CD8-positive, alpha-beta T cell (primary cell): ENCODE measurements at places on chromosomes 3 and 15.

DNA sequence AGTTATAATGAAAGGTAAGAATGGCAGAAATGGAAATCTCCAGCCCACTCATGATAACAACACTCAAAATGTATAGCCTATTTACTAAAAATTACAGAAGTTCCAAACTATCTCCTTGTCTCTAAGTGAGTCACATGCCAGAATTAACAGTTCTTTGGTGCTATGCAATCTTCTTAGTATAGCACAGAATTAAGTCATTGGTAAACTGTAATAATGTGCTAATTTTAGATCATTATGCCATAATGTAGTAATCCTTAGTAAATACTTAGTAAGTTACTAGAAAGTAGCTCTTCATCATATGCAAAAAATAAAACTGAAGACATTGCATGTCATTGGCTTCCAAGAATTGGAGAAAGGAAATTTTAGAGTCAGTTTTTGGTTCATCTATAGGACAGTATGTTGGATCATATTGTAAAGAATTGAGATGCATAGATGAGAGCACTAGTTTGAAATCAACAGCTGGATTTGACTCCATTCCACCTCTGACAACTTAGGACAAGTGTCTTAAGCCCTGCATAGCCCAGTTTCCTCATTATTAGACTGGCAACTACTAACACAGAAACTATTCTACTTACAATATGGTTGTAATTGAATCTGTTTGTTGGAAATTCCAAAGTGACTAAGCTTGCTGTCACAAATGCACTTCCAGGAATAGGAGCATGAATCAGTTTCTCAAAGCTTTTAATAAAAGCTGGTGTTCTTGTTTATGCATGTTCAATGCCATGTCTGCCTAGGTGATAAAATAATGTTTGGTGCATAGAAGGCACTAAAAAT lies 40.1 kb upstream of the CD47 start:
- DNase-seq: no peak

DNA sequence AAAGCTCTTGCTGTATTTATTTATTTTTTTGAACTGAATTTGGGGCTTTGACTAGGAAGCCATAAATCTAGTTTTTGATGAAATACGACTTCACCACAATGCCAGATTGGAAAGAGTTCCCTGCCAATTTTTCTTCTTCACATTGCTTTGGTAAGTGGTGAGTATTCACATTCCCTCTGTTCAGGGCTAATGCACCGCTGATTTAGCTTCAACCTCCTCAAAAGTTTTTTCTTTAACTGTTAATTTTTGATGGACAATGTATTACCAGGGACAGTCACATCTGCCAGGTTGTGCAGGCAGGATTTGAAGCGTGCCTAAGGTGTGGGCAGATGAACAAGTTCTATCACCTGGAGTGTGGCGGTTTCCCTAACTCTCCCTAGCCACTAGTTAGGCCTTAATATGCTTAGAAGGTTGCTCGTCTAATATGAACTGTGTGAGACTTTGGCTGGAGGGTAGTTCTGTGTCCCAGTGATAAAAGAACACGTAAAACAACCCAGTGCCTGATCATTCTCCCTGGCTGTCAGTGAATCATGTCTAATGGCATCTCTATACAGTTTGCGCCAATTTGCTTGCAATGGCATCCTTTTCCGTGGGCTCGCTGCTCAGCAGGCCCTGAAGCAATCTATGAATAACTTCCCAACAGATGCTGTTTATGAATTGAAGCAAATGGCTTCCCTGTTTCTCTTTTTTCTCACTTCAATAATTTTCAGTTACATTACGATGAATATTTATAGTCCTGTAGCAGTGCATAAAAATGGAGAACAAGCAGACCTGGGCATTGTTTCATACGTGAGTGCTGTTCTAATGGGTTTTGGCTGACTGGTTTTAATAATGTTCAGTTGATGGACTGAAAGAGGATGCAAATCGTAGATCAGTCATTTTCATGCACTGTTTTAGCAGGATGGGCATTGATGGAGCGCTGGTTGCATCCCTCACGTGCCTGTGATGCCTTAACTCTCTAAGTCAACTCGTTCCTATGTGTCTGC lies 243.2 kb upstream of the SUCLG2 start:
- DNase-seq: no peak

- DNase-seq: no peak
Observed at GRCh38 chr15:40900256-40901052, 6.2 kb downstream of the VPS18 start.

DNA sequence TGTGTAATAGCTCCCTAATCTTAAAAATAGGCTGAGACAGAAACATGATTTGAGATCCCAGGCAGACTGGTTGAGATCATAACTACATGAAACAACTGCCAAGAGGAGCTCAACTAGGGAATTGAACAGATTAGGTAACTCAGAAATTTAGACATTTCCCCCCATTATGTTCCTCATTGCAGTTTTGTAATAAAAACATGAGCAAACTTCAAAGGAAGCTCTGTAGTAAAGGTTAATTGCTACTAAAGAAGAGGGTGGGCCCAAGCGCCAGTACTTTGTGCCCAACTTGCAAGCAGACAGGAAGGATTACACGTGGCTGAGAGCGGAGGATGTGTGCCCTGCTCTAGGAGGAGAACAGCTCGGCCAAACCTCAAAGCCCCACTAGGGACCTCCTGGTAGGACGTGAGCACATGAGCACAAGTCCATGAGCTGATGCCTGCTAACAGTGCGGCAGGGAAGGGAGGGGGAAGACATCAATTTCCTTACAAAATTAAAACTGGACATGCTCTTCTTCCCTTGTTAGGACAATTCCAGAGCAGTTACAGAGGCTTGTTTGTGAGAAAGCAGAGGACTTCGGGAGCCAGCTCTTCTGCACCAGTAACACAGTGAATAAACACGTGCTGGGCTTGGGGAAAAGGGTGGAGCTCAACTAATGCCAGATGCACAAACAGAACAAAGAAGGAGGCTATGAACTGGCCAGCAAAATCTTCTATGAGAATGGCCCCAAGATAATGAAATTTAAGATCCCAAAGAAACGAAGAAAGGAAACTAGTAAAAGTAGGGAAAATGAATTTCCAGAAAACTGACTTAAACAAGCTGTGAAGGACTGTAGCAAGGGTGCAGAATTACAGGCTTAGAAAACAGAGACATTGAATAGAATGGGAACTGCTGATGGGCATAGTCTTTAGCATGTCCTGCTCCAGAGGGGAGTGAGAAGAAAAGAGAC lies 275.5 kb downstream of the MECOM start:
- no peak for DNase-seq

DNA sequence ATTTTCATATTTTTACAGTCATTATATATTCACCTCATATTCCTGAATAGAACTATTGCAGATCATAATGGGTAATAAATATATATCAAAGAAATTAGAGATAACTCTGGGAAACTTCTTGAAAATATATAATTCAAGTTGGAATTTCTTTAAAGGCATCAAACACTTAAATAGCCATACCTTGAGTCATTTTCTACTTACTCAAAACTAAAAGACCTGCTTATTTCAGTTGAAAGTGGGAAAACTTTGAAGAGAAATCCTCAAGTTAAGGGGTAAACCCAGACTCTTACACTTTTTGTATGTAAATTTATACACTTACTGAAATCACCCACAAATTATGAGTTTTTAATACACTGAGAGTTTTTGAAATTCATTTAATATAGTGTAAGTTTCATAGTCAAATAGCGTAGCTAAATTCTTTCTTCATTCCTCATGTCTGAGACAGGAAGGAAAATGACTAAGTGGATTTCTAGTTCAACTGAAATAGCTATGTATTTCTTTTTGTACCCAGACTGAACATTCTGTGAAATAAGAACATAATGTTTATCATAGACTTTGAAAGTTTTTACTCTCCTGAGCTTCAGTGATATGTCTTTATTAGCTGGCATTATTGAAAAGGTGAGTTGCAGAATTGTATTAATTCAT lies 4.6 kb upstream of the ALCAM start:
- DNase-seq: no peak

- DNase-seq: no peak
Observed at GRCh38 chr15:39783244-39783820, 691 bp upstream of the FSIP1 start.

DNA sequence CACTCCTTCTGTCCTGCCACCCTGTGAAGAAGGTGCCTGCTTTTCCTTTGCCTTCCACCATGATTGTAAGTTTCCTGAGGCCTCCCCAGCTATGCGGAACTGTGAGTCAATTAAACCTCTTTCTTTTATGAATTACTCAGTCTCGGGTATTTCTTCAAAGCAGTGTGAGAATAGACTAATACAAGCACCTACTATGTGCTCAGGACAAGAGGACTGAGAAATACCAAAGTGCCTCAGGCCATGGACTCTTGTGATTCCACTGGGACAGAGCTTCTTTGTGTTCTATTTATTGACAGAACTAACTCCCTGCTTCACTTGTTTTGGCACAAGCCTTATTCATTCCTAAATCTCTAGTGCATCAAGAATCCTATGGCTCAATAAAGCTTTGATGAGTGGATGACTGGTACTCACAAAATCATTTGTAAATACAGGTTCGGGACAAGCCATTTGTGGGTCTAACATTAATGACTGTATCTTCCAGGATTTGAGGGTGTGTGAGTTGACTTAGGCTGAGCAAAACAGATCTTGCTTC lies 204.2 kb downstream of the PDCD6IP start:
- no peak for DNase-seq

DNA sequence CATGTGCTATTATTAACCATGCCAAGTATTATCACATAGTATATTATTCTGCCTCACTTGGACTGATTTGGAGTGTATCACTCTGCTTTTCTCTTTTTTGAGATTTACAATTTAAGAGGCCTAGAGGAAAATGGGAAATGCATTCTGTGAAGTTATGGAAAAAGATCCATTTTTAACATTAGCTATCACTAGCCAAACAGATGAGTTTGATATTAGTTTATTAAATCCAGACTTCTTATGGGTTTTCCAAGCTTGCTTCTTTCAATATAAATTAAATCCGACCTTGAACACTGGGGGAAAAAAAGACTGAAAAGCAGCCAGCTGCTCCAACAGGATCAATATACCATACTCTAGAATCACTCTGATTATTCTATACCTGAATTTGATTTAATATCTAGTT lies 30.1 kb upstream of the PLOD2 start:
- no peak for DNase-seq

- DNase-seq: no peak
Observed at GRCh38 chr15:35290301-35290721, 205.2 kb upstream of the NANOGP8 start.

DNA sequence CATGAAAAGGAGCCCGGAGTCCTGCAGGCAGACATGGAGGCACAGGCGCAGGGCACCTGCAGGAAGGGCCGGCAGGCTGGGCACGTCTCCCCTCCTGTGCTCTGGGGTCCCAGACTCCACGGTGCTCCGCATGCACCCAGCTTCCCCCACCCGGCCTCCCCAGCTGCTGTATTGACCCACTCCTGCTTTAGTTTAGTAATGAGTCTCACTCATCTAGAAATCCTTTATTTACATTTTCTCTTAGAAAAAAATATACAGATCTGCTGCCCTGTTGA lies 8.5 kb downstream of the MESP2 start:
- no peak for DNase-seq

DNA sequence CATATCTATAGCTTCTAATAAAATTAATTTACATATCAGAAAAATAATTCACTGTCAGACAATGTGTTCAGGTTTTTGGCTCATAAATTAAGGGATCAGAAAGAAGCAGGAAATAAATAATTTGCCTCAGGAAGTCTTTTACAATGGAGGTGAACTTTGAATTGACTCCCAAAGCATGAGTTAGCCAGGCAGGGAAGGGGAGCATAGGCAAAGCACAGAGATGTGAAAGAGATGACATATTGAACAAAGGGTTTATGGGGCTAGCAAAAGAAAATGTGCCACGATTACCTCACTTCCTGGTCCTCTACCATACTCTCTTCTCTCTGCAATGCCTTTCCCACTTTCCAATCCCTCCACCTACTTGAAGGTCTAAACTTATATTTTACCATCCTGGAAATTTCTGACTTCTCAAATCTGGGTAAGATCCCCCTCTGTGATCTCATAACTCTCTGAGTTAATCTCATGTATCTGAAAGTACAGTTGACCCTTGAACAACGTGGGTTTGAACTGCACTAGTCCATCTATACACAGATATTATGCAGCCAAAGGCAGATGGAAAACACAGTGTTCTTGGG lies 4.1 kb upstream of the HEXA start:
- no peak for DNase-seq

DNA sequence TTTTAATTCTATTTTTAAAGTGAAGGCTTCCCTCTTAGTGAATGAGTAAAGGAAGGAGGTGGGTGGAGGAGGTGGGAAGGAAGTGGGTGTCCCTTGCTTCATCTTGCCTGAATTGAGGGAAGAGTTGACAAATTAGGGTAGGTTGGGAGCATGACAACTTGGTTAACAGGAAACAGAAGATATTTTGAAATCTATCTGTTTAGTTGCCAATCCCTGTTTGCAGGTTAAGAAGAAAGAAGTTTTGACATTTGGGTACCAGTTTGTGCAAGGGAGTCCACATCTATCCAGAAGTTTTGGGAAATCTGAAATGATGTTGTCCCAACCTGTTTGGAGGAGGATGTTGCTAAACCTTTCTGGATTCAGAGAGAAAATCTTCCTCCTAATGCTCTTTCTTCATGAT lies 204.1 kb upstream of the SUCLG2 start:
- no peak for DNase-seq

DNA sequence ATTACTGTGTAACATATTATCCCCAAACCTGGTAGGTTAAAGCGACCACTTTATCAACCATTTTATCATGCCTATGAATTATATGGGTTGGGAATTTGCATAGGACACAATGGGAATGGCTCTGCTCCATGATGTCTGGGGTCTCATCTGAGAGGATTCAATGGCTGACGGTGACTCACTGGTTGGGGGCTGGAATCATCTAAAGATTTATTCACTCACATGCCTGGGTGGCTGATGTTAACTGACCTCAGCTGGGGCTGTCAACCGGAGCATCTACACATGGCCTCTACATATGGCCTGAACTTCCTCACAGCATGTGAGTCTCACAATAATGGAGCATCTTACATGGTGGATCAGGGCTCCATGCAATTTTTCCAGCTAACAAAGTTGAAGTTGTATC lies 313.1 kb upstream of the PPP2R3A start:
- DNase-seq: no peak

DNA sequence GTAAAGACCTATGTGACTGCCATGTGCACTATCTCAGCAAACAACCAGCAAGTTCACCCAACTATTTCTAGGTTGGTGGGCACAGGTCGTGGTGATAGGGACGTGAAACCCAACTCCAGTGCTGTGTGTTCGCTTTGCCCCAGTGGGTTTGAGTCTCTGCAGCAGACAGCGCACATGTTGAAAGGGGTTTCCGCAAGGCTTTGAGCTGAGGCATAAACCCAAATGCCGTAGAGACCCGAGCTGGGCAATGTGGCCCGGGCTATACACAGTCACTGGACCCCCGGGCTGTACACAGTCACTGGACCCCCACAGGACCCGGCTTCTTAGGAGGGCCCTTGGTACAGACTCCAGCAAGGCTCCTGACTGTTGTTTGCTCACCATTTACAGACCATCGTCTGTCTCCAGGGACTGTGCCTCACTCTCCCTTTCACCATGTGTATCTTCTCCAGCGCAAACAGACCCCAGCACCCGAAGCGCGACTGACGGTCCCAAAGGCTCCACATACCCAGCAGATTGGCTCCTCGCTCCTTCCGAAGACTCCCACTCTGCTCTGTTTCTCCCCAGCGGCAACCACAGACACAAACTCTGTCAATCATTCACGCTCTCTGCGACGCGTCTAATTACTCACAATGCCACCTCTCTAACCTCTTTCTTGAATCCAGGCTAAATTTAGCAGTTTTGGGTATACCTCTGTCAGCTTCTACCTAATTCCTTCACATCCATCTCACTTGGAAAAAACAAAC lies 31.2 kb downstream of the PCSK6 start:
- no peak for DNase-seq
